ENCODE measurements at places on chromosomes 5 and 9. TPM values are rescaled to one million over a fixed set of nuclear protein-coding genes. Genes with fewer than 3 reads are reported as not detected.

Gene IL13
- 6.5 TPM for total RNA-seq

Gene DDX4
- total RNA-seq = not detected

Gene NEURL1B
- total RNA-seq = 0.22 TPM

Gene IFT74
- total RNA-seq = 9.2 TPM

Gene DTWD2
- 5.4 TPM for total RNA-seq

Gene PRELID2
- total RNA-seq = 2.7 TPM

Gene ACTBL2
- total RNA-seq = not detected

Gene REEP5
- total RNA-seq = 38.0 TPM

Gene ANGPTL2
- not detected for total RNA-seq

Gene GLRX
- 28.4 TPM for total RNA-seq

Gene IFNA13
- not detected for total RNA-seq

Gene SNCAIP
- total RNA-seq = not detected

Gene TERT
- 12.7 TPM for total RNA-seq

Gene CYSRT1
- total RNA-seq = not detected

Gene CDHR2
- total RNA-seq = 0.23 TPM

Gene SMIM33
- not detected for total RNA-seq

Gene BTF3
- total RNA-seq = 1,122 TPM

Gene RNF145
- total RNA-seq = 77.5 TPM

Gene NPR3
- total RNA-seq = 0.05 TPM

Gene PLPP7
- total RNA-seq = not detected

Gene PCDHGA7
- not detected for total RNA-seq

Gene BHMT
- total RNA-seq = not detected

Gene TMEM8B
- 3.4 TPM for total RNA-seq

Gene STPG3
- total RNA-seq = not detected

DNA sequence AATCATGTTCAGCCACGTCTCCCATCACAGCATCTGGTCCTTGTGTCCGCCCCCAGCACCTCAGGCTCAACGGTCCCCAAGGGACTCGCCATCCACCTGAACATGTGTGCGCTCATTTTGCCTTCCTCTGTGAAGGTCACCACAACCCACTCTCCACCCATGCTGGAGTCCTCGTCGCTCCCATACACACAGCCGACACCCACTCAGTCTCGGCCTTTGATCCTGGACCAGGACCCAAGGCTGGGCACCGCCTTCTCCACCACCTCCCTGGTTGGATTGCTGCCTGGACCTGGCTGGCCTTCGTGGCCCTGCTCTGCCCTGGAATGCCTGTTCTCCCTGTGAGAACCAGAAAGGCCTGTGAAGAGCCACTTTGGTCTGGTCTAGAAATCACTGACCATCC lies 60.3 kb downstream of the UBE2QL1 start:
- no peaks in the 10 kb centered on the region for H3K36me3 ChIP-seq
- H3K27me3 ChIP-seq = peaks cover 14% of the 10 kb centered on the region
- no peak overlapping the region for H3K27ac ChIP-seq

- H3K4me3 ChIP-seq = no peak overlapping the region
- DNase-seq = no peak
- H3K27me3 ChIP-seq = no peaks in the 10 kb centered on the region
- no peak overlapping the region for H3K27ac ChIP-seq
- H3K4me1 ChIP-seq = peaks cover 13% of the 10 kb centered on the region
Measured at GRCh38 chr9:99002706-99003105, 59.0 kb downstream of the COL15A1 start.

- H3K36me3 ChIP-seq = no peaks in the 10 kb centered on the region
- DNase-seq = no peak
- H3K4me3 ChIP-seq = no peak overlapping the region
- H3K4me1 ChIP-seq = peaks cover 5% of the 10 kb centered on the region
- no peak overlapping the region for H3K27ac ChIP-seq
Measured at GRCh38 chr5:135493406-135494180, 41.4 kb upstream of the TIFAB start.

- H3K4me3 ChIP-seq = no peak overlapping the region
- no peaks in the 10 kb centered on the region for H3K27me3 ChIP-seq
- H3K4me1 ChIP-seq = no peaks in the 10 kb centered on the region
- no peak for DNase-seq
- no peaks in the 10 kb centered on the region for H3K36me3 ChIP-seq
- no peak overlapping the region for H3K27ac ChIP-seq
Measured at GRCh38 chr5:100313657-100314056, 221.5 kb upstream of the FAM174A start.

GRCh38 chr5:5104550-5104949 lies 35.6 kb upstream of the ADAMTS16 start:
- H3K4me3 ChIP-seq = no peak overlapping the region
- H3K27me3 ChIP-seq = peaks cover 2% of the 10 kb centered on the region
- H3K27ac ChIP-seq = no peak overlapping the region
- no peaks in the 10 kb centered on the region for H3K36me3 ChIP-seq
- no peaks in the 10 kb centered on the region for H3K4me1 ChIP-seq

DNA sequence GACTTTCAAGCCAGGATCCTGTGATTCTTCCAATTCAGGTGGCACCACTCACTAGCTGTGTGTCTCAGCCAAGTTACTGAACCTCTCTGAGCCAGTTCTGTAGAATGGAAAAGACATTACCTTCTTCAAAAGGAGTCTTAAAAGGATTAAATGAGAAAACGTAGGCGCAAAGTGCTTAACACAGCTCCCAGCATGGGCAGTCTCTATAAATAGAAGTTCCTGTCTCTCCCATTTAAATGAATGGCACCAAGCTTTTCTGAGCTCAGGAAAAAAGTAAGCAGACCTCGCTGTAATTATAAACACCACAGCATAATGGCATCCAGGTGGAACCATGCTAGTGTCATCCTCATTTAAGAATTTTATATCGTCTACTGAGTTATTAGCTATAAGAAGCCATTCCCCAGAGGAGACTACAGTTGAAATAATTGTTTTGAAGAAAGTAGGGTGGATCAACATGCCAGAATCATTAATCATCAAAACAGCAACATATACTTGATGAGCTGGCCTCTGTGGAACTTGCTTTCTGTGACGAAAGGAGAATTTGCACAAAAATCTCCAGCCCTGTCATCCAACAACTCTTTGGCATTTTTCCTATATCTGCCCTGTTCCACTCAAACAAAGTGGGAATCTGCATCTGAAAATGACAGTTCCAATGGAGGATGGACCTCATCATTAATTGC lies 188.9 kb downstream of the SPOCK1 start:
- no peak for DNase-seq
- H3K4me3 ChIP-seq = no peak overlapping the region
- peaks cover 2% of the 10 kb centered on the region for H3K27me3 ChIP-seq
- H3K27ac ChIP-seq = no peak overlapping the region
- no peaks in the 10 kb centered on the region for H3K4me1 ChIP-seq
- H3K36me3 ChIP-seq = no peaks in the 10 kb centered on the region

GRCh38 chr9:33885948-33886347 lies 69.0 kb downstream of the UBE2R2 start:
- H3K4me3 ChIP-seq = no peak overlapping the region
- DNase-seq = no peak
- no peaks in the 10 kb centered on the region for H3K27me3 ChIP-seq
- H3K36me3 ChIP-seq = peaks cover 15% of the 10 kb centered on the region

- H3K4me3 ChIP-seq = no peak overlapping the region
- DNase-seq = no peak
- H3K27me3 ChIP-seq = peaks cover 19% of the 10 kb centered on the region
- no peaks in the 10 kb centered on the region for H3K4me1 ChIP-seq
- H3K36me3 ChIP-seq = no peaks in the 10 kb centered on the region
Measured at GRCh38 chr9:71490810-71491209, 277.5 kb downstream of the CEMIP2 start.

- no peak overlapping the region for H3K4me3 ChIP-seq
- DNase-seq = peak; percentile 54
- H3K4me1 ChIP-seq = peaks cover 12% of the 10 kb centered on the region
- peaks cover 38% of the 10 kb centered on the region for H3K27me3 ChIP-seq
- H3K27ac ChIP-seq = no peak overlapping the region
Measured at GRCh38 chr9:880725-881124, 39.2 kb downstream of the DMRT1 start.

- H3K36me3 ChIP-seq = no peaks in the 10 kb centered on the region
- DNase-seq = peak; percentile 21
- H3K27ac ChIP-seq = no peak overlapping the region
Measured at GRCh38 chr5:76145945-76146344, 62.8 kb downstream of the SV2C start.

DNA sequence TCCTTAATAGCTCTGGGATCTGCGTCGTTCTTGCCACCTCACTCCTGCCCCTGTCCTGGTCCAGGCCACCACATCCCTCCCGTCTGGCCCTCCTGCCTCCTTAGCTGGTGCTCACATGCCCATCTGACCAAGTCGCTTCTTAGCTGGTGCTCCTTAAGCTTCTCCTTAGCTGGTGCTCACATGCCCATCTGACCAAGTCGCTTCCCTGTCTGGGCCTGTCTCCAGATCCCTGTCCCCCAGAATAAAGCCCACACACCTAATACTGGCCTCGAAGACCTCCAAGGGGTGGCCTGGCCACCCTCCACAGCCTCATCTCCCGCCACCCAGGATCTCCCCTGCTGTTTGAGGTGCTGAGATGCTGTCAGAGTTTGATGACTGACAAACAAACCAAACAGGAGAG lies 31.4 kb upstream of the TTLL11 start:
- H3K27ac ChIP-seq = no peak overlapping the region
- H3K4me1 ChIP-seq = peaks cover 16% of the 10 kb centered on the region
- DNase-seq = no peak
- no peaks in the 10 kb centered on the region for H3K36me3 ChIP-seq
- H3K27me3 ChIP-seq = peaks cover 37% of the 10 kb centered on the region
- no peak overlapping the region for H3K4me3 ChIP-seq

- H3K27ac ChIP-seq = no peak overlapping the region
- no peaks in the 10 kb centered on the region for H3K36me3 ChIP-seq
- no peak for DNase-seq
- no peak overlapping the region for H3K4me3 ChIP-seq
Measured at GRCh38 chr5:124744170-124744971, 2.1 kb downstream of the ZNF608 start.

- no peak overlapping the region for H3K4me3 ChIP-seq
- H3K36me3 ChIP-seq = no peaks in the 10 kb centered on the region
- no peaks in the 10 kb centered on the region for H3K4me1 ChIP-seq
- DNase-seq = no peak
Measured at GRCh38 chr9:76803083-76803482, 38.8 kb downstream of the PCA3 start.

GRCh38 chr5:151078490-151079262 lies 2.2 kb downstream of the TNIP1 start:
- peak overlapping the region; percentile 96 for H3K27ac ChIP-seq
- peaks cover 62% of the 10 kb centered on the region for H3K36me3 ChIP-seq
- DNase-seq = peak; percentile 88
- H3K4me1 ChIP-seq = peaks cover 73% of the 10 kb centered on the region
- no peaks in the 10 kb centered on the region for H3K27me3 ChIP-seq

DNA sequence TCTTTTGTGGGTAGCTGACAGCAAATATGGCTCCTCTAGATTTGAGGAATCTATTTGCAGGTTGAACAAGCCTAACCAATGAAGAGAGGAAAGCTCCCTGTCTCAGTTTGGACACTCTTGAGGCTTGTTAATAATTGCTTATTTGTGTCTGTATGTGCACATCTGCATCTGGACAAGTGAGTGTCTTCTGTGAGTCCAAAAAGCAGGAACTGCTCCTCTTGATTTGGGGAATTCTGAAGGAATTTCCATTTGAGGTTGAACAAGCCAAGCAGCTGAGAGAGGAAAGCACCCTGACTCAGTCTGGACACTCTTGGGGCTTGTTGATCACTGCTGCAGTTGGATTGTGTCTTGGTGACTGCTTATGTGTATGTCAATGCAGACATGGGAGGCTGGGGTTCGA lies 211.6 kb downstream of the DTWD2 start:
- H3K27me3 ChIP-seq = peaks cover 6% of the 10 kb centered on the region
- H3K36me3 ChIP-seq = no peaks in the 10 kb centered on the region
- no peak for DNase-seq

DNA sequence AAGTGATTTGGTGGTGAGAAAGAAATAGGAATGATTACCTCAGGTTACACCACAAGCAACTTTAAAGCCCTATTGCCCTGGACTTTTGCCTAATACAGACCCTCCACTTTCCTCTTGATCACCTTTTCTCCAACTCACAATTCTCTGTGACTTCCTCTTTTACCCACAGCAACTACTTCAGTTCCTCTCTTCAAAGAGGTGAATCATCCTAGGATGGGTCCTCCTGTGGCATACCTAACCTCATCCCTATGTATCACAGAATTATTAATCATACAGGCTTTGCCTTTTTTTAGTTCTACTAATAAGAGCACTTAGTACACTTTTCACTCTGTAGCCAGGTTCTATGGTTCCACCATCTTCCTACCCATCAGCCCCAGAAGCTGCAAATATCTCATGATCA lies 19.6 kb upstream of the INSL6 start:
- no peak overlapping the region for H3K4me3 ChIP-seq
- H3K36me3 ChIP-seq = no peaks in the 10 kb centered on the region
- H3K27me3 ChIP-seq = no peaks in the 10 kb centered on the region
- no peak overlapping the region for H3K27ac ChIP-seq
- H3K4me1 ChIP-seq = no peaks in the 10 kb centered on the region

DNA sequence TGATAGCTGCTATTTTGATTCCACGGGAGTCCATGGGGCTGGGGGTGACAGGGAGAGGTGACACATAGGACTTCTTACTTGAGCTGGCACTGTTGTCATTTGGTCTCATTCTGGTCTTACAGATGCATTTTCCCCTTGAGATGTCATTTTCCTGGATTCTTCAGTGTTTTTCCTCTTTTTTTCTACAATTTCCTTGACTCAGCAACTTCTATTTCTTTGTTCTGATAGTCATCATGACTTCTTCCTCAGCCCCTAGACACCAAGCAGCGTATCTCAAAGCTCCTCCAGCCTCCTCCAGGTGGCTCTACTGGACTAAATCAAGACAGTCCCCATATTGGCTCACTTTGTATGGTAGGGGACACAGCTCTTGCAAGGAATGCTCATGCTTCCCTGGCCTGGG lies 16.5 kb downstream of the LVRN start:
- peaks cover 10% of the 10 kb centered on the region for H3K4me1 ChIP-seq
- peaks cover 14% of the 10 kb centered on the region for H3K27me3 ChIP-seq
- no peak overlapping the region for H3K4me3 ChIP-seq
- no peak overlapping the region for H3K27ac ChIP-seq
- no peak for DNase-seq

DNA sequence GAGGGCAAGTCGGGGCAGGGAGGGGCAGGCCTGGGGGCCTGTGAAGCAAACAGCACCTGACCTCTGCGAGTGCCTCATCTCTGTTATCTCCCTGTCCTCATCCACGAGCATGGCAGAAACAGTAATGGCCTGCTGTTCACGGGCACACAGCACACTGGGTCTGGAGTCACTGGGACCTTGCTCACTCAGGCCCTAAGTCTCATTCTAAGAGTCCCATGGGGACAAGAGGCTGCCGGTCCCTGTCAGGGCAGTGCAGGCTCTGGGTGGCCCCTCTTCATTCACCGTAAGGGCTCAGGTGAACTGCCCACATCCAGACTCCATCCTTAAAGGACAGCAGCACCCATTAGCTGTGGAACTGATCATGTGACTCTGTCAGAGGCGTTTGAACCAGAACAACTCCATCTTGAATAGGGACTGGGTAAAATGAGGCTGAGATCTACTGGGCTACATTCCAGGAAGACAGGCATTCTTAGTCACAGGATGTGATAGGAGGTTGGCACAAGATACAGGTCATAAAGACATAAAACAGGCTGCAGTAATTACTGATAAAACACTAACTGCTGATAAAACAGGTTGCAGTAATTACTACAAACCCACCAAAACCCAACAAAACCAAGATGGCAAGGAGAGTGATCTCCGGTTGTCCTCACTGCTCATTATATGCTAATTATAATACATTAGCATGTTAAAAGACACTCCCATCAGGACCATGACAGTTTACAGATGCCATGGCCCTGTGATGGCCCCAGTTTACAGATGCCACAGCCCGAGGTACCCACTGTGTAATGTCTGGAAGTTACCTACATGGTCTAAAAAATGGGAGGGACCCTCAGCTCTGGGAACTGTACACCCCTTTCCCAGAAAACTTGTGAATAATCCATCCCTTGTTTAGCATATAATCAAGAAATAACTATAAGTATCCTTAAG lies 28.7 kb downstream of the BICD2 start:
- no peaks in the 10 kb centered on the region for H3K27me3 ChIP-seq
- DNase-seq = no peak
- no peak overlapping the region for H3K4me3 ChIP-seq
- peaks cover 68% of the 10 kb centered on the region for H3K4me1 ChIP-seq
- no peaks in the 10 kb centered on the region for H3K36me3 ChIP-seq

All from activated CD8-positive, alpha-beta T cell treated with anti-CD3 and anti-CD28 coated beads for 36 hours (primary cell).